ENCODE measurements at places on chromosomes 3 and 15.

DNA sequence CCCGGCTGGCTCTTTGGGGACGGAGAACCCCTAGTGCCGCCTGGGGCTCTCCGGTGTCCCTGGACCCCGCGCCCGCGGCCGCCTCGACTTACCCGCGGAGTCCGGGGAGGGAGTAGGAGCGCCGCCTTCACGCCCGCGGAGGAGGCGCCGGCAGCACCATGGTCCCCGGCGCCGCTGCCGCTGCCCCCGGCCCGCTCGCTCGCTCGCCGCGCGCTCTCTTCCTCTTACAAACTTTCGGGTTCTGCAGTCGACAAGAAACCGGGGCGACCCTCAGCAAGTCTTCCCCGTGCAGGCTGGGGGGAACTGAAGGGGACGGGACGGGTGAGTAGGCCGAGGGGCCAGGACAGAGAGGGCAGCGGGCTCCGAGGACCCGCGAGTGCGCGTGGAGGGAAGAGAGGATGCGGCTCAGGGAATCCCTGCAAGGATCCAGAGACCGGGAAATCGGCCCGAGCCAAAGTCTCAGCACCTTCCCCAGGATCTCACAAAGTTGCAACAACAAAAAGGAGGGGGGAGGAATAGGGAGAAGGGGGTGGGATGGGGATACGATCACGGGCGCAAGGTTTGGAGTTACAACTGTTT is 2.0 kb downstream of the FOXP1 start:
- DNase-seq = peak; percentile 62

DNA sequence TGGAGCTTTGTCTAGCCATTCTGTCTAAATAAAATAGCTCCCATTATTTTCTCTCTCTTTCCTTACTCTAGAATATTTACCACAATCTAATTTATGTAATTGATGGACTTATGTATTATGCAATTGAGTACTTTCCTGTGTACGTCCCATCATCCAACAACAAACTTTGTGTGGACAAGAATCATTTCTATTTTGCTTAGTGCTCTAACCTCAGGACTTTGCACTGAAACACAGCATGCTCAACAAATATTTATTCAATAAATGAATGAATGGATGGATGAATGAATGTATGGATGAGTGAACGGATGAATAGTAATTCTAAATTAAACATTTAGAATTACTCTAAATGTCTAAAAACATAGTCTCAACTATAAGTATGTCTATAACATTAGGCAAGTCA is 115.2 kb upstream of the RORA start:
- DNase-seq = no peak

DNA sequence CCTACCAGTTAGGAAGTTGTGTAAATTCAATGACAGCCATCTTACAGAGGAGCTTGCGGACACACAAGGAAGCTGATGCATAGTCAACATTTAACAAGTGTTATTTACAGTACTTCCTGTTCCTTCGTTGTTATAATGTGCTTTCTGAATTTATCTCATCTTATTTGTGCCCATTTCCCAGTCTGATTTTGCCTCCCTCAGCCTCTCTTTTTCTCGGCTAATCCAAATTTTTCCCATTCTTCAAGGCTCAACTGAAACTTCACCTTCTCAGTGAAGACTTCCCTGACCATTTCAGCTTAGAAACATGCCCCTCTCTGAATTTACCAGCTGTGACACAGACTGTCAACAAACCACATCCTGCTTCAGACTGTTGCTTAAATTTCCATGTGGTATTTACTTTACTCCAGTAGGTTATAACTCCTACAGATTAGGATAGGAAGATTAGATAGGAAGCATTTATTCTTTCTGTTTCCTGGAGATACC is 55.7 kb upstream of the CP start:
- DNase-seq = peak; percentile 72

DNA sequence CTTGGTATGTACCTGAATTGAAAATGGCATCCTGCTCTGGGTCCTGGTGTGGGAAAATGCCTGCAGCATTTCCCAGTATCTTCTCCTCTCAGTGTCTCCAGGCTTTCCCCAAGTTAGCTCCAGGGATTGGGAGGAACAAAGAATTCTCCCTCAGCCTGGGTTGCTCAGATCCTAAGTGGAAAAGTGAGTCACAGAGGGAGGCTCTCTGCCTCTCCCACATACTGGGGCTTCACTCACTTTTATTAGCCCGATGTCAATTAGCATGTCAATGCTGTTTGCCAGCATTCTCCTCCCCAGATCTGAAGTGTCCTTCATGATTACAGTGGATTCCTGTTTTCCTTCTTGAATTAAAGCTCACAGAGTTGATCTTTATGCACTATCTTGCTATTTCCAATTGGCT is 655.0 kb downstream of the EPHA3 start:
- DNase-seq = no peak

DNA sequence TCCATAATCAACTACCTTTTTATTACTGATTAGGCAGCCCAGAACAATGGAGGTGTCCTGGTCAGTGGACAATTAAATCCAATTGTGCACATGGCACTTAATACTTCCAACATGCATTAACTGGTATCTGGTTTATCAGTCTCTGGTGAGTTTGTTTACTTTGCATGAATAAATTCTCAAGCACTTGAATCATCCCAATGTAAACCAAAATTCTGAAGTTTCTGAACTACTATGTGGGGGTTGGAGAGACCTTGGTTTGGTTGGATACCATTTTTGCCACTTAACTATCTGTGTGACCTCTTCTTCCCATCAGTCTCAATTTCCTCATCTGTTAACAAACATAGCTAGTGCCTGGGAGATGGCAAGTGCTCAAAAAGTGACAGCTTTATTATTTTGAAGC is 70.5 kb upstream of the MAP4 start:
- DNase-seq = peak; percentile 46

- DNase-seq = no peak
Observed at GRCh38 chr15:62377736-62378480, 212.8 kb upstream of the C2CD4B start.

GRCh38 chr3:133152681-133153220 is 114.6 kb downstream of the TMEM108 start:
- DNase-seq = no peak

DNA sequence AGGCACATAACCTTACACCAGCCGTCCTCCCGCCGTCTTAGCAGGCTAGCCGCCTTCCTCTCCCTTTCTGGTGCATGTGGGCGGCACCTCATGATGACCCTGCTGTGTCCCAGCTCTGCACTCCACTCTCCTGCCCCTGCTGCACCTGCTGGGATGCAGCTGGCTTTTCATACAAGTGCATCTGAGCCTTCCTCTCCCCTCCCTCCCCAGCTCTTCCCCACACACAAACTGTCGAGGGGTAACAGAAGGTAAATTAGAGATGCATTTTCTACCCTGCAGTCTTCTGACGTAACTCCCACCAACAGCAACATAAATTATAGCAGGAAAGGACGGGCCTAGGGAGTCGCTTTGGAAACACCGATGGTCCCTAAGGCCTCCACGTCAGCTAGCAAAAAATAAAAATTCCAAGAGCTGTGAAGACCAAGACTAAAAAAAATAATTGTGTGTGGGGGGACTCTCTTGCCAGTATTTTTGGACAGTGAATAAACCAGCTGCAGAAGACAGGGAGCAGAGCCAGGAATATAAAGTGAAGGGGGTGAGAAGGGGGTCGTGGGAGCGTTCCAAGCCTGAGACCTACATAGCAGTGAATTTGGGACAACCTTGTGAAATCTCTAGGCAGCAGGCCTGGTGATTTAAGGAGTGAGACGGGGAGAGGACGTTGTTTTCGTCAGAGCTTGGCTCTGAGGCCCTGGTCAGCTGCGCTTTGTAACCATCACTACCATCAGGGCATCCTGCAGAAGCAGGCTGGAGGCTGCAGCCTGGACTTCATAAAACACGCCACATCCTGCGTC is 216.2 kb downstream of the ADAMTS17 start:
- DNase-seq = peak; percentile 83

GRCh38 chr15:71469413-71469812 is 340.9 kb upstream of the NR2E3 start:
- DNase-seq = no peak

DNA sequence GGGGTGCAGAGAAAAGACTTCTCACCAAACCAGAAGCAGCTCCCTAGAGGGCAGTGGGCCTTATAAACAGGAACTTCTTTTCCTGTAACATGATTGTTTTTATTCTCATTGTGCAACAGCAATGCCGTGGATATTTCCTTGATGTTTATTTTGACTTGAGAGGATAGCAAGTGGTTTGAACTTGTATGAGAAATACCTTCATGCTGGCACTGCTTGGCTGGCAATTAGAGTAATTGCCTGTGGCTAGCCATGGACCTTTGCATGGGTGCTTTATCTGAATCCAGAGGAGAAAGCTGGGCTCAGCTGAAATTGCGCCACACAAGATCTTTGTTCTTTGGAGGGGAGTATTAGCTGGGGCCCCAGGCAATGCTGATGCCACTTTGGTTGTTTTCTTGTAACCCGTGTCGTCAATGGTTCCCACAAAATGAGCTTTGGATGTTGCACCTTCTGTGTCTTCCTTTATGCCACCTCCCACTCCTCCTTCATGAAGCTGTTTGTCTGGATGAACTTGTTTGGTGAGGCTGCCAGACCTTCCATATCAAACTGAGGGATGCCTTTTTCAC is 37.9 kb downstream of the CMTM8 start:
- peak; percentile 66 for DNase-seq

DNA sequence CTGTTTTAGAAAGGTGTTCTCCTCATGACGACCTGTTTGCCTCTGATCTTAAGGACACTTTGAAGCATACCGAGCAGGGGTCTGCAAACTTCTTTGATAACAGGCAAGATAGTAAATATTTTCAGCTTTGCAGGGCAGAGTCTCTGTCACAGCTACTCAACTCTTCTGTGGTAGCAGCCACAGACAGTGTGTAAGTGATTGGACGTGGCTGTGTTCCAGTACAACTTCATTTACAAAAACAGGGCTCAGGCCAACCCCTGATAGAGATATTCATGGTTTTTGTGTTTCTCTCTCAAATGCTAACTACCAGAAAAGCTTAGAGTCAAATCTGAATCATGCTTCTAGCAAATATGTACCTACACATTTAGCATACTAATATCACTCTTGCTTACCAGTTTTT is 51.5 kb downstream of the TGFBR2 start:
- no peak for DNase-seq

DNA sequence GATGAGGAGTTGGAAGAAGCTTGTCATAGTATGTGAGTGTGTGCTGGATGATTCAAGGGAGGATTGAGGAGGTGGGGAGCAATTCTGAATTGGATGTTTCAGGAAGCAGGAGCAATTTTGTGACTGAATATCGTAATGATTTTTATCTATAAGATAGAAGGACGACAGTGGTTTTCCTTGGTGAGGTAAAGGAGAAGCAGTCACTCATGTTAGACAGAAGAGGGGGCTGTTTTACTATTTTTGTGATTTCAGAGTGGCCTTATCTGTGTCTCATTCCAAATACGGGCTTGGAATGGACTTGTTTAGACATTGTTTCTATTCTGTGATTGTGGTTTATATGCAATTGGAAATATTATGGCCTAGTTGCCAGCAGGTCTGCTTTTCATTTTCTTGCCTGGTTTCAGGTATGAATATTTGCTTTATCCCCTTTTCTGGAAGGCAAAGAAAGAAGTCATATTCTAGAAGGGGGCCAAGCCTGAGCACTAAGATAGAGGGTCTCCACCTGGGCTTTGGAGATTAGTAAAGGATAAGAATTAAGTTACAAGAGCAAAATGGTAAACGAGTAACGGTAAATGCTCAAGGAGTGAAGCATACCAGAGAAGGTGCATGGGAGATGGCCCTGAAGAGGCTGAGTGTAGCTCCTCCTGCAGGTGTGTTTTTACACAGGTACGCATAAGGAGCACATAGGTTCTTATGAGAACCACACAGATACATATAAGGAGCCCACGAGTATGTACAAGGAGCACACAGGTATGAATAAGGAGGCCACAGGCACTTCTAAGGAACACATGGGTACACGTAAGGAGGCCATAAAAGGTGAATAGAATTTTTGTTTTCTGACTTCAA is 124.6 kb upstream of the KCNAB1 start:
- peak; percentile 48 for DNase-seq

DNA sequence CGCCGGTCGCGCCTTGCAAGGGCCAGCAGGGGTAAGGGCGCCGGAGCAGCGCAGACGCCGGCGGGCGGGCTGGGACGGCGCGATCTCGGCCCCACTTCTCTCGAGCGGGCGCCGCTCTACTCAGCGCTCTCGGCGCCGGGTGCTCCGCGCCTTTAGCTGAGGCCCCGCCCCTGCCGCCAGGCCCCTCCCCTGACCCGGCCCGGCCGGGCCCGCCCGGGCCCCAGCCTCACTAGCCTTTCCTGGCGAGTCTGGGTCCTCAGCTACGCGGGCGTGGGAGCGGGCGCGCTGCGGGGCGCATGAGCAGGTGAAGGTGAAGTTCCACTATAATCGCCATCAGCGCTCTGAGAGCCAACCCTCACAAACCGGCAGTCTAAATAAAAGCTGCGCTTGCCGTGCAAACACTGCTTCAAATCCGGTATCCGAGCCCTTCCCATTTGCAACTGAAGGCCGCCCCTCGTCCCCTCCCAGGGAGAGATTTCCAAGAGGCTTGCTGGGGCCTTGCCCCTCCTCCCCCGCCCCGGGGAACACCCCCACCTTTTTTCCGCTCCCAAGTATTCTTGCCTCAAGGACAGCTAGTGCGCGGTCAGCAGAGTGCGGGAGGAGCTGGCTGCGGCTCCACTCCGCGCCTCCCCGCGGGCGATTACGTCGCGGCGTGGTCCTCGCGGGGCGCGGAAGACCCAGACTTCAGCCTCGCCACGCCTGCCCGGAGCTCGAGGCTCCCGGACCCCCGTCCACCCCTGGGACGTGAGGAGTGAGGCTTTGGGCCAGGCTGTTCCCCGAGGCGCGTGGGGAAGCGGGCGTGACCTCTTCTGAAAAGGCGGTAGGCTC is at the start of gene RPP25:
RPP25 (minus strand) TSS at position 125 of the 828 bp plus-strand sequence. CDS start 189 bp downstream, outside the sequence.
- peak; percentile 81 for DNase-seq

DNA sequence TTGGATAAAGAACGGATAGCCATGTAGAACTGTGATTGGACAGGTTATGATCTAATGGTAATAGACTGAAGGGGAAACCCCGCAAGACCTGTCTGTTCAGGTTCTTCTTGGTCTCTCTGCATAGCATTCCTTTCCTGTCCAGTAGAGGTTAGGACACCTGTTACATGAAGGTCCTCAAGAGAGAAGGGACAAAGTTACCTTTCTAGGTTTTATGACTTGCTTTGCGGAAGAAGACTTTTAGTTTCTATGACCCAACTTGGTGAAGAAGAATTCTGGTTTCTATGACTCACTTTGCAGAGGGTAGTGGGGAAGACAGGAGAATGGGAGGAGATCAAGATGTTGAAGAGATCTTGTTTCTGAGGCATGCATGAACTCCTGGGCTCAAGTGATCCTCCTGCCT is 97.9 kb upstream of the C3orf80 start:
- no peak for DNase-seq

DNA sequence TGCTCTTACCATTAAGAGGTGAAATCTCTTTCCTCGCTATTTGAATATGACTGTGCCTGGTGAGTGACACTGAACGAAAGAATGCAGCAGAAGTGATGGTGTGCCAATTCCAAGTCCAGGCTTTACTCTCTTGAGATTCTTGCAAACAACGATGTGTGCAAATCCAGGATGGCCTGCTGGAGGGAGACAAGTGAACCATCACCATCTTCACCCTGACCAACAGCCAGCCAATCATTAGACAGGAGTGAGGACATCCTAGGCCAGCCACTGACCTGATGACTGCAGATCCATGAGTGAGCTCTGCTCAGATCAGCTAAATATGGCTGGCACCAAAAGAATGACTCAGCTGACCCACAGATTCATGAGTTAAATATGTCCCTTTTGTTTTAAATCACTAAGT is 878.0 kb downstream of the PDCD6IP start:
- DNase-seq = no peak
